Stimulated activated CD4-positive, alpha-beta T cell treated with anti-CD3 and anti-CD28 coated beads, Interleukin-1b, Interleukin-23, amount 100 ng/mL, for 1 hour (primary cell): ENCODE measurements at places on chromosomes 3 and 15.
A peak's percentile ranks its signal among the peaks of the same experiment; 100 is the strongest.

DNA sequence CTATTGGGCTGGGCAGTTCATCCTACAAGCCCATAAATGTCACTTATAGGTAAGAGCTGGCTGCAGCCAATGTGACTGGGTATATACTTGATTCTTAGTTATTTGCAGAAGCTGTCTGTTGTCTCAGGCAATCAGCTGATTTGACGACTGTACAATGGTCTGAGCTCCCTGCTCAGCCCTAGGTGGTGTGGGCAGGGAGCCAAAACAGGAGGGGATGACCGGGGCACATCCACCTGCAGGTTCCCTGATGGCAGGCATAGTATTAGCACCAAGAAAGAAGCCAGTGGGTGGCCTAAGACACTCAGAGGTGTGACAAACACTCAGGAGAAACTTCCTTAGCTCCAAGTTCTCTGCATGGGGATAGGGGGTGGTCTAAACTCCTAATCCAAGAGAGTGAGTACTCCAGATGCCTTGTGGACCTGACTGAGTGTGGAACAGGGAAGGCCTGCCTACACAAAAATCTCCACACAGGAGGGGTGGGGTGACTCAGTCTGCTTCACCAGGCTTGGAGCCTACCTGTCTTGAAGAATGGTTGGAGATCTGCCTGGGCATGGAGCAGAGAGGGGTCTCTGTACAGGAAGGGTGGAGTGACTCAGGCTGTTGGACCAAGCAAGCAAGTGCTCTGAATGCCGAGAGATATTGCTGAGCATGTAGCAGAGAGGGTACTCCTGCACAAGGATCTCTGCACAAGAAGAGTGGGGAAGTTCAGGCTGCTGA is 690.4 kb upstream of the NAALADL2 start:
- DNase-seq = no peak

- no peak for DNase-seq
These were observed 238.0 kb upstream of the CTNNB1 start for GRCh38 chr3:40961104-40961857.

DNA sequence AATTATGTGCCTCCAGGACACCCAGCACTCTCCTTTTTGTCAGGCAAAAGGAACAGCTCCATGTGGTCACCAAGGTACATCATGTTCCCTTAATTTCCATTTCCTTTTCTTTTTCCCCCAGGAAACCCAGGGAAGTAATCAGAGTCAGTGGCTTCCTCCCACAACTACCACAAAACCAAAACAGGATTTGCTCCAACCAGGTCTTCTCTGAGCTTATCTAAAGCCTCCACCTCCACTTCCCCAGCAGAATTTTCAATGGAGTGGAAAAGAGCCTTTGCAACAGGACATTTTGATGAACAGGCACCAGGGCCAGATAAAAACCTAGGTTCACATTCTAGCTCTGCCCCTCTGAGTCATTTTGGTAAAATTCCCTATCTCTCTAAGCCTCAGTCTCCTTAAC is 154.3 kb downstream of the NR2F2 start:
- DNase-seq = no peak

- no peak for DNase-seq
These were observed 121.0 kb downstream of the P3H2 start for GRCh38 chr3:189999718-190000117.

GRCh38 chr3:51024765-51025632 is 350.3 kb downstream of the DOCK3 start:
- peak; percentile 50 for DNase-seq

GRCh38 chr15:68594533-68595259 is 15.9 kb downstream of the CORO2B start:
- DNase-seq = no peak

DNA sequence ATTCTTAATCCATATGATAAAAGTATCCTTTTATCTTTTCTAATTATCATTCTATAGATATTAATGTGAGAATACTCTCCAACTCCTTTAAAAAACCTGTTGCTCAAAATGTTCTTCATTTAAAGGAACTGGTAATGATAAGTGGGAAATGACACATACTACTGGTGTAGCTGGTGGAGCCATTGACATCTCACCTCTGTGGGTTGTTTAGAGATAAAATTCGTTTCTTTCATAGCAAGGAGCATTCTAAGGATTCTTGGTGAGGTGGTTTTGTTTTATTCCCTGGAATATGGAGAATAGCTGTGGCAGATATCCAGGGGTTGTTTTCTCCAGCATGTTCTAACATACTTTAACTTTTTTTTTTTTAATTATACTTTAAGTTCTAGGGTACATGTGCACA is 299.8 kb upstream of the THBS1 start:
- no peak for DNase-seq

- DNase-seq = no peak
These were observed 5.3 kb downstream of the SCN5A start for GRCh38 chr3:38644016-38644661.

GRCh38 chr15:31035610-31036009 is 44.2 kb upstream of the MTMR10 start:
- no peak for DNase-seq

GRCh38 chr15:56948764-56949101 is 30.3 kb downstream of the TCF12 start:
- no peak for DNase-seq

GRCh38 chr3:13657660-13658435 is 108.9 kb downstream of the FBLN2 start:
- peak; percentile 39 for DNase-seq

- no peak for DNase-seq
These were observed 51.1 kb downstream of the GTF2E1 start for GRCh38 chr3:120793601-120794000.

- no peak for DNase-seq
These were observed 448.6 kb downstream of the ERC2 start for GRCh38 chr3:56019490-56020146.

DNA sequence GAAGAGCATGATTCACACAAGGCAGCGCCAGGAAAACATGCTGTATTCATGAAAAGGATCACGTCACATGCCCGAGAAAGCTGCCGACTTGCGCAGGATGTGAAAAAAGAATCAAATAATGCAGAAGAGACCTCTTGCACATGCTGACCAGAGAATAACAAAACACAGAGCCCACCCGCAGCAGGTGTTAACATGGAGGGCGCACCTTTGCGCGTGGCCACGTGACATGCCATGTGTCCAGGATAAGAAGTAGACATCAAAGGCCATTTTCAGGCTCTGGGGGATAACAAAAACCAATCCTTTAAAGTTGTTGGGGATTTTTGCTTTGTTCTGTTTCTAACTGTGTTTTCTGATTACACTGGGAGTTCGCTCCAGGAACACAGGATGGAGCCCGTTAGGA is 1332.8 kb downstream of the ZPLD1 start:
- no peak for DNase-seq

DNA sequence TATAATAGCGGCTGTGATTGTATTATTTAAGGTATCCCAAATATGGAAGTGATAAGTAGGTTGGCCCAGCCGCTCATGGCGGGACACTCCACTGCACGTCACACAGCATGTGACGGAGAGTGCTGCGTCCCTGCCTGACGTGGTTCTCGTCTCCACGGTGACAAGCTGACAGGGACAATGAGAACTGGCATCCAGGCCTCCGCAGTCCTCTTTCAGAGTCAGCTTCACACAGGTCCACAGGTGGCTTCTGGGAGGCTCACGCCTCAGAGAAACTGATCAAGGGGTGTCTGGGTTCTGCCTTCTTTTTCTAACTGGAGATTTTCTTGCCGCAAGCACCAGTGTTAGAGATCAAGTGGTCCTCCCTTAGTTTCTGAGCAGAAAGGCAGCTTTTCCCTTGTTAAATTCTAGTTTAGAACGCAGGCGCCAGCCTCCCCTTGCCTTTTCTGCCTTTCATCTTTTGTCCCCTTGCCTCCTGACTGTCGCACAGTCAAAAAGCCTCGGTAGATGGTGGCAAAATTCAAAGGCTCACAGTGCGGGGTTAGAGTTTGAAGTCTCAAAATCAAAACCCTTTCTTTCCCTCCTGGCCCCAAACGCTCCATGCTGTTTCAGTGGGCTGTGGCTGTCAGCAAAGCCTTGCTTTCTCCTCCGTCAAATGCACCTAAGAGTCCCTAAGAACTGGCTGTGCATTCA is 120.9 kb downstream of the ATP10A start:
- DNase-seq = no peak

DNA sequence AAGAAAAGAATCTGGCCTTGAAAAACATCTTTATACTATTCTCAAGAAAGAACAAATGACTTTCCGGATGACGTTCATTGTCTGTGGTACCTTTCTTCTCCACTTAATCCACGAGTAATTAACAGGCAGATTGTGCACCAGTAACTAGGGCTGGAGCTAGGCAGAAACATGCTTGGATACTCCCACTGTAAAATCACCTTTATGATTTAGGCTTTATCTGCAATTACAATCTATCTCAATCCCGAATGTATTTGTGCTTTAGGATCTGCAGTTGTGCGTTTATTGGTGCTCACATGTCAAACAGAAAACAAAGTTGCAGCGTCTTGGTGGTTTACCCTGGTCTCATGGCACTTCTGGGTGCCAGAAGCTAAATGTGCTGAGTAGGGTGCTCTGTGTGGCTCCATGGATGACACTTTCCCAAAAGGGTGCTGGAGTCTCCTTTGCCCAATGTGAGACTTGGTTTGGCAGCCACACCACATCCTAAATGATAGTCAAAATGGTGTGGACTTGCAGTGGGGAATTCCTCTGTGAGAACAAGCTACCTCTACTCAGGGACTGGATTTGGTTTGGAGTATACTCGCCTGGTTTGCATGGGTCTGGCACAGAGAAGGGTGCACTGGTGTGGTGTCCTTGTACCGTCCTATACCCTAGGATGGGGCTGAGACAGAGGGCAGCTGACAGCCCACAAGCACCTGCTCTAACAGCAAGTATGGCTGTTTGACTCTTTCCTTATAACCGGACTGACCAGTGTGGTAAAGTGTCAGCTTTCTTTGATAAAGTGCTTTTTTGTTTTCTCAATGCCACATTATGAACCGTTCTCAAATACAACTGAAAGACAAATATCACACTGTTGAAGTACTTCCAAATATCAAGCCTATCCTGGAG is 7.7 kb downstream of the SERP1 start:
- no peak for DNase-seq

DNA sequence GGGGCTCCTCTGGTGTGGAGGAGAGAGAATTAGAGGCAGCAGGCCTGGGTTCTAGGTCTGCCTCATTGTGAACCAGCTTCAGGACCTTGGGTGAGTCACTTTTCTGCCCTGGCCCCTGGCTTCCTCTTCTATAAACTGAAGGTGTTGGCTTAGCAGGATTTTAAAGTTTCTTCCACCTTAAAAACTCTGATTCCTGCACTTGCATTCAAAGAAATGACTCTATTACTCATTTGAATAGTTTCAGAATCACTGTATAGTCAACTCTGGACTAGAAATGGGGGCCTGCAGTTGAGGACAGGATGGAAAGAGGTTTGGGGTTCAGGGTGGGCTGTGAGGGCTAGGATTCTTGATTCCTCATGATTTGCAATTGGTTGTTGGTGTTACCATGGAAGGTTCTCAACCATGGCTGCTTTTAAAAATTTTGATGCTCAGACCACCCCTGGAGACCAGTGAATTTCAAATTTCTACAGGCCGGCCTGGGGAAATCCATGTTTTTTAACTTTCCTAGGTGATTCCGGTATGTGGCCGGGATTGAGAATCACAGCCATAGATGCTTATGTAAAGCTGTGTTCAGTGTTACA is 19.9 kb downstream of the SMAD3 start:
- DNase-seq = no peak

GRCh38 chr3:111913163-111913763 is 54.2 kb downstream of the PHLDB2 start:
- no peak for DNase-seq

DNA sequence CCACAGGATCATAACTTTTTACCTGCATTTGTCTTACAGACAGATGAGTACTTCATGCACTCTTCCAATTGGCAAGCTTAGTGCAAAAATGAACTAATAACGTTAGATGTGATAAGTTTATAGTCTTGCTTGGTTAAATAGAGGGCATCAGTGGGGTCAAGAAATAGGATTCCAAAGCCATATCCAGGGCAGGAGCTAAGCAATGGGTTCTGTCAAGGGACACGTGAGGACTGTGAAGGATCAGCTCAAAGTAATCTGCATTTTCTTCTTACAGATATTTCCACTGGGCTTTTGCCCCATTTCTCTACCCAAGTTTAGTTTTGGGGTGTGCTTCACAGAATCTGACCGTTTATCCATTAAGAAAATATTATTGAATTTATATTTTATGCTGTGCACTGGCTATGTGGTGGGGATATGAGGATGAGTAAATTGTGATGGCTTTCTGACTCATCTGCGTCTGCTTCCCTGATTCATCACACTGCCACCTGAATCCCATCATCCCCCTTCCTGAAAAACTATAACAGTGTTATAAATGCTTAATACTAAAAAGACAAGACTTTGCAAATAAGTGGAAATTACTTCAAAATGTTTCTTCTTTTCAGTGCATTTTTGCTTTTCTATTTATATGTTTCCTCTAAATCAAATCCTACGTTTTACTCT is 17.5 kb downstream of the PPP2R3A start:
- DNase-seq = no peak

GRCh38 chr3:185062191-185062590 is 90.7 kb downstream of the C3orf70 start:
- no peak for DNase-seq

- DNase-seq = no peak
These were observed 52.0 kb upstream of the TRPM1 start for GRCh38 chr15:31153531-31153930.

- no peak for DNase-seq
These were observed 106.2 kb downstream of the IQSEC1 start for GRCh38 chr3:12966847-12967605.

DNA sequence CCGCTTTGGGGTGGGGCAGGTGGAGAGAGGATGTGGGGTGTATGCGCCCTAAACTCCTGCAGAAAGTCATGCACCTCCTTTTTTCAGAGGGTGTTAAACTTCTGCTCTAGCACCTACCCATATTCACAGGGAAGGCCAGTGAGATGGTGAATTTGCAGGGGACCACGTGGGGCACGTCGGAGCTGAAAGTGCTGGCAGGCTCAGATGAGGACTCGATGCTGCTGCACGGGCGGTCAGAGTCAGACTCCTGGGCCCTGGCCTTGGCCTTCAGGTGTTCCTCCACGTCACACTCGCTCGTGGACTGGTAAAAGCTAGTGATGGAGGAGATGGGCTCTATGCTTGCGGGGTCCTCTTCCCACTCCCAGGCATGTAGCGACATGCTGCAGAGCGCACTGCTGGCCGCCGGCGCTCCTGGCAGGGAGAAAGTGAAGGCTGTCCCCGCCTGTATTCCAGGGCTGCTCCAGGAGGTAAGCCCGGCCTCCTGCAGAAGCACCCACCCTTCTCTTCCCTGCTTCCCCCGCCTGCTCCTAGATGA is 883 bp downstream of the CFAP92 start:
- no peak for DNase-seq
